Esophagus muscularis mucosa (tissue), 4 donors: ENCODE measurements at places on chromosomes 1 and 21. TPM values are rescaled to one million over a fixed set of nuclear protein-coding genes. Genes with fewer than 3 reads are reported as not detected.

GRCh38 chr1:39275836-39276507 lies 71.5 kb downstream of the MACF1 start:
- no peak for DNase-seq

- DNase-seq, result no peak
These were observed 8.6 kb downstream of the S100A6 start for GRCh38 chr1:153527023-153527682.

DNA sequence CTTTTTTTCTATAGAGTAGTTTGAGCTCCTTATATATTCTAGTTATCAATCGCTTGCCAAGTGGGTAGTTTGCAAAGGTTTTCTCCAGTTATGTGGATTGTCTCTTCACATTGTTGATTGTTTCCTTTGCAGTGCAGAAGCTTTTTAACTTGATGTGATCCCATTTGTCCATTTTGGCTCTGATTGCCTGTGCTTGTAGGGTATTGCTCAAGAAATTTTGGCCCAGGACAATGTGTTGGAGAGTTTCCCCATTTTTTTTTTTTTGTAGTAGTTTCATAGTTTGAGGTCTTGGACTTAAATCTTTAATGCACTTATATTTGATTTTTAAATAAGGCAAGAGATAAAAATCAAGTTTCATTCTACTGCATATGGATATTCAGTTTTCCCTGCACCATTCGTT lies 774.8 kb upstream of the ADAMTS5 start:
- no peak for DNase-seq

GRCh38 chr1:3360646-3361257 lies 93.7 kb upstream of the ARHGEF16 start:
- no peak for DNase-seq

The UCHL5 gene
- total RNA-seq, result 33.8 TPM

GRCh38 chr1:223486932-223487886 lies 94.0 kb downstream of the CCDC185 start:
- DNase-seq, result no peak

The RNF187 gene
- 59.8 TPM for total RNA-seq

GRCh38 chr1:43957407-43958040 lies 10.8 kb downstream of the IPO13 start:
- no peak for DNase-seq

GRCh38 chr21:15552914-15553494 lies 176.8 kb upstream of the USP25 start:
- no peak for DNase-seq

The PKN2 gene
- total RNA-seq, result 33.8 TPM

- DNase-seq, result no peak
These were observed 55.2 kb downstream of the SDC3 start for GRCh38 chr1:30853350-30853749.

GRCh38 chr1:93005252-93005598 lies 44.0 kb upstream of the DIPK1A start:
- no peak for DNase-seq

- DNase-seq, result no peak
These were observed at the start of gene CLSTN1 for GRCh38 chr1:9823943-9824701. CLSTN1 (minus strand) TSS chr1:9823965; CDS start chr1:9823733, 232 bp downstream.

The TMOD4 gene
- 1.6 TPM for total RNA-seq

DNA sequence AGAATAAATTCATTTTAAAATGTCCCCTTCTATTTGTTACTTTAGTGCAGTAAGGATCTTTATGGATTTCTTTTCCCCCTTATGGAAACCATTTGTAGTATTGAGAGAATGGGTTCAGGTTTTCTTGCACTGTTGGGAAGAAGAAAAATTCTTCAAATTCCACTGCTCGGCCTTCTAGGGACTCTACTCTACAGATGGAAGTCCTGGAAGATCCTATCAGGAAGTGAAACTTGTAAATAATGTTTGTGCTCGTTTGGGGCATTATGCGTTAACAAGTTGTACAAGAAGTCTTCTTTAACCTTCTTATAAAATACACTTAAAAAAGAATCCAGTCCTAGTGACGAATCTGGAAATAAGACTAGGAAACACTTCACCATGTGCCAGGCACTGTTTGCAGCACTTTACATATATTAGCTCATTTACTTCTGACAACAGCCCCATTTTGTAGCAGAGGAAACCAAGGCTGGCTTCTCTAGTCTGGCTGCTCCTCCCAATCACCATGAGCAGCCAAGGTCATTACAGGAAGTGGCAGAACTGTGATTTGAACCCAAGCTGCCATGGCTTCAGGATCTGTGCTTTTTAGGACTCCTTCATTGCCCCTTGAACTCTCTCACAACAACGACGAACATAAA lies 11.8 kb downstream of the LRRC8D start:
- no peak for DNase-seq

DNA sequence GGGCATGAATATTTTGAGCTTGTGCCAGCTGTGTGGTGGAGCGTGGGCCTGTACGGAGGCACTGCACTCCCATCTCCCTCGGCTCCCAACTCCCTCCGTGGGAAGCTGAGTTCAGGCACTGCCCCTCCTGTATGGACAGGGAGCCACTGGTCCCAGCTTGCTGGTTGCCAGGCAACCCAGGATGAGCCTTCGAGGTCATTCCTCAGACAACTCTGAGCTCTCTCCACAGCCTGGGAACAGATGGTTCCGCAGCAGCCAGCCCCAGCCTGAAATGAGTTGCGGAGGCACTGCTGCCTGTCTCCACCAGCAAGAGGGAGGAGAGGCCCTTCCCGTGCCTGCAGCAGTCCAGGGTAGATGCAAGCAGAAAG lies 58.4 kb upstream of the TENT5B start:
- DNase-seq, result no peak

GRCh38 chr1:39761557-39762260 lies 9.4 kb downstream of the OXCT2 start:
- no peak for DNase-seq

The AMPD1 gene
- not detected for total RNA-seq
